Right hindlimb (tissue), 1 donor: ENCODE measurements at places on chromosomes 12 and 14.

GRCh38 chr12:81949416-81949815, 190.3 kb upstream of the PPFIA2 start:
- no peak for DNase-seq

DNA sequence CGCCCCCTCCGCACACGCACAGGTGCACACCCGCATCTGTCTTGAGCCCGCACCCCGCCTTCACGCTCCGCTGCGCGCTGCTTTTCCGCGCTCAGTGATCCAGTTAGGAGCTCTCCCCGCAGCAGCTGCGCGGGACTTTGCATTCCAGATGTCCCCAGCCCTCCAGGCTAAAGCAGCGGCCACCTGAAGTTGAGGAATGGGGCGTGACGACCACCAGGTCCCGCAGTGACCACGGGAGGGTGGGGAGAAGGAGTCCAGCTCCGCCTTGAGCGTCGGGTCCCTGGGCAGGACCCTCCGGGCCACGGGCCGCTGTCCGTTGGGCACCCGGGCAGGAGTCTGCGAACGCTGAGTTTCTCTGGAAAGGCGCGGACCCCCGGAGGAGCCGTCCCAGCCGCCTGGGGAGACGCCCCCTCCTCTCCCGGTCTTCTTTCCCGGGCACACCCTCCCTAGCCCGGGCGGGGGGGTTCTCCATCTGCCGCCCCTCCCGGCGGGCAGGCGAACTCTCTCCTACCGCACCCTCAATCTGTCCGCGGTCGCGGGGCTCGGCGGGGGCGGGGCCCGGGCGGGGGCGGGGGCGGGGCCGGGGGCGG, 334 bp upstream of the TMEM132C start:
- peak; percentile 26 for DNase-seq

DNA sequence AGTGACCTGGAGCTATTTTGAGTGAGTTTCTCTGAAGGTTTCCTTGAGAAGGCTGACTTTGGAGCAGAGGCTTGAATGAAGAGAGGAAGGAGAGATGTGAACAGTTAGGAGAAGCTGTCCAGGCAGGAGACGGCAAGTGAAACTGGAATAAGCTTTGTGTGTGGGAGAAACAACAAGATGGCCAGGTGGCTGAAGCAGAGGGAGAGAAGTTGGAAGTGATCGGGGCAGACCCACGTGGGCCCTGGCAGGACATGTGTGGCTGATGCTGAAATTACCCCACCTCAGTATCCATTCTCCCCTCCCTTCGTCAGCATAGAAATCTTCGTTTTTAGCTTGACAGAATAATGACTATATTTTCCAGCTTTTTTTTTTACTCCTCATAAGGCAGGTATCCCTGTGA, 809.2 kb upstream of the TMEM132C start:
- DNase-seq: no peak

- DNase-seq: no peak
These were observed 22.7 kb downstream of the SETD1B start for GRCh38 chr12:121826318-121827150.

DNA sequence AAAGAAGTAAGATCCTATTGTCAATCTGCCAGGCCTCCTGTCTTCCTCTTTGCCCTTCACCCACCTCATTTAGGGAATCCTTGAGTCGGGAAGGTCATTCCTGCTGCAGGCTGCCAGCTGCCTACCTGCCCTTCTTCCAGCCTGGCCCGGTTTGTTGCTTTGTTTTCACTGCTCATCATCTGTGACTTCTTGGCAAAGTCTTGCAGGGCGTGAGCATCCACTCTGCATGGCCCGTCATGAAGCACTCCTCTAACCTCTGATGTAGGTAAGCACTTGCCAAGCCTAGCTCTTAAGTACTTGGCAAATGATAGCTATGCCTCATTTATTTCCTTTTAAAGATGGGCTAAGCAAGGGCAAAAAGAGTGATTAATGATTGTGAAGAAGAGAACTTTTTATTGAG, 192.8 kb downstream of the NRXN3 start:
- DNase-seq: no peak

DNA sequence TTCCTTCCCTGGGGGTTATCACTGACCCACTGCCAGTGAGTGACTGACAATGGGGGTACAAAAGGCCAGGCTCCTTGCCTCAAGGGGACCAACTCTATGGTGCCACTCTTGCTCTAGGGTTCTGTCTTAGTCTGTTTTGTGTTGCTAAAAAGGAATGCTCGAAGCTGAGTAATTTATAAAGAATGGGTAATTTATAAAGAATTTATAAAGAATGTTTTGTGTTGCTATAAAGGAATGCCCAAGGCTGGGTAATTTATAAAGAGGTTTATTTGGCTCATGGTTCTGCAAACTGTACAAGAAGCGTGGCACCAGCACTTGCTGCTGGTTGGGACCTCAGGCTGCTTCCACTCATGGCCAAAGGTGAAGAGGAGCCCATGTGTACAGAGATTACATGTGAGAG, 15.8 kb upstream of the RASSF8 start:
- DNase-seq: no peak

GRCh38 chr12:51838762-51839161, 9.8 kb downstream of the FIGNL2 start:
- DNase-seq: no peak

GRCh38 chr14:72261068-72261467, 328.8 kb downstream of the RGS6 start:
- no peak for DNase-seq

DNA sequence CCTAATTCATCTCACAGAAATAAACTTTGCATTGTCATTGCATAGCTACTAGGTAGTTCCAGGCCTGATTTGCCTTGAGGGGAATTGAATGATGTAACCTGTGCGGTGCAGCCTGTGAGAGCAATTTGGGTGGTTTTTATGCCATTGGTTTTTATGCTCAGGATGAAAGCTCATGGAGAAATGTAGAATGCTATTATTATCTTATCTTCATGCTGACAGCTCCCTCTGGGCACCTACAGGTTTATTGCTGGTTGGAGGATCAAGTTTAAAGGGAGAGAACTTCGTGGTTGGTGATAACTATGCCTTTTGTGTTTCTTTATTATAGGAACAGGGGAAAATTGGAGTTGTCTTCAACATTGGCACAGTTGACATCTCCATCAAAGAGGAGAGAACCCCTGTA, 547.9 kb downstream of the DIO2 start:
- DNase-seq: no peak

- no peak for DNase-seq
These were observed 21.9 kb downstream of the PTPRB start for GRCh38 chr12:70615174-70615866.

GRCh38 chr14:22390824-22391461, 198.1 kb downstream of the DAD1 start:
- no peak for DNase-seq

DNA sequence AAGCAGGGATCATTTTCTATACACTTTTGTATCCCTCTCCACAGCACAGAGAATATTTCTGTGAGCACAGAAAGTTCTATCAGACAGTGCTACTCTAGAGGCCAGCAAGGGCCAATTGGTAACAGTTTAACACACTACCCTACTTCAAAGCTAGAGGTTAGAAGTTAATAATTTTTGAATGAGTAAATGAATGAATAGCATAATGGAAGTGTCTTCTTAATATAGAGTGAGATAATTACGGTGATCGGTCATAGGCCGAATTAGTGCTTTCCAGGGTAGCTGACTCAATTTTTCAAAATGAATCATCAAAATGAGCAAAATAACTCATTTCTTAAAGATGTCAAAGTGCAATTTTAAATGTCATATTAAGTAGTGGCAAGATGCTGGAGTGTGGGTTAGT, 67.0 kb upstream of the CCDC198 start:
- DNase-seq: no peak
